Activated naive CD8-positive, alpha-beta T cell treated with anti-CD3 and anti-CD28 coated beads for 36 hours (primary cell): ENCODE measurements at places on chromosomes 4 and X. TPM values are rescaled to one million over a fixed set of nuclear protein-coding genes. Genes with fewer than 3 reads are reported as not detected.

EVC gene
- total RNA-seq: 0.06 TPM

GRCh38 chr4:147587041-147587440 lies 30.2 kb upstream of the TMEM184C start:
- no peaks in the 10 kb centered on the region for H3K36me3 ChIP-seq
- no peak overlapping the region for H3K4me3 ChIP-seq
- no peak overlapping the region for H3K27ac ChIP-seq
- peaks cover 2% of the 10 kb centered on the region for H3K4me1 ChIP-seq

DNA sequence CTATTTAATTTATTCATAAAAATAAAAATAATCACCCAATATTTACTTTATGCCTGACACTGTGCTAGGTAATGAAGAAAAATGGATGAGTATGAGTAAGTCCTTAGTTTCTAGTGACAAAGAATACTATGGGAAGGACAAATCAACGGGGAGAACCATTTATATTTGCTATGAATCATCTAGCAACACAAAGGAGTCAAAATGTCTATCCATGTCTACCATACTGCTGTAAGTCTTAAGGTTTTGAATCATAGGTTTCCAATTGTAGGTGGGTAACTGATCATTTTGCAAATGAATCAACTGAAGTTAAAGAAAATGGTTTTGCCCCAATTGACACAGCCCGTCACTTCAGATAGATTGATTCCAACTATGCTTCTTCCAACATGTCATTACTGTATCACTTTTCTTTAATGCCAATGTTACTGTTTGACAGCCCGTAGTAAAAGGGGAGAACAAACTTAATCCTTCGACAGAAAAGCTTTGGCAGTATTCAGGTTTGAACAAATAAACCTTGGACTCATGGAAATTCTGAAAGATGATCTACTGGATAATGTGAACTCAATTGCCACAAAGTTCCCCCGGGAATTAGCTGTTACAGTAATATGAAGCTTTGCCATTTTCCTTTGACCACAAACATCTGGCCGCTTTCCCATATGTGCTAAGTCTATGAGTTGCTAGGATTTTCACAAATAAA lies 3.2 kb downstream of the TDO2 start:
- no peaks in the 10 kb centered on the region for H3K36me3 ChIP-seq
- peaks cover 22% of the 10 kb centered on the region for H3K27me3 ChIP-seq
- no peak overlapping the region for H3K27ac ChIP-seq
- no peak overlapping the region for H3K4me3 ChIP-seq

FAM236B gene
- not detected for total RNA-seq

RHOXF2 gene
- total RNA-seq: not detected

GRIA3 gene
- total RNA-seq: not detected
